Neural crest cell (in vitro differentiated cells): ENCODE measurements at places on chromosomes 5 and 9.

DNA sequence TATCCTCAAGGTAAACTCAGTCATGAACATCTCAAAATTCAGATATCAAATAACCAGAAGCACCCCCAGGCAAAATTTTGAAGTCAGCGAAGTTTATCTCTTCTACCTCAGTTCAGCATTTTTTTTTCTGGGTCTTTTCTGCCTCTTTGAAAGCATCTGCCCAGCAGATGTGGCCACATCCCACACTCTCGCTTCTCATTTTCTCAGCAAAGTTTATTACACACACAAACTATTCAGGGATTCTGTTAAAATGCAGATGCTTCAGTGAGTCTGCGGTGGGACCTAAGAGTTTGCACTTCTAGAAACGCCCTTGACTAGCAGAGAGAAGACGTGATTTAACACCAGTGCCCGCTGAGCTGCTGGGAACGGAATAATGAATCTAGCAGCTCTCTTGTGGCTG, 19.3 kb downstream of the RASEF start:
- no peak for DNase-seq

- DNase-seq: no peak
These were observed 178.0 kb upstream of the PPP1R26 start for GRCh38 chr9:135301271-135302263.

- DNase-seq: no peak
These were observed 174.0 kb upstream of the ZNF618 start for GRCh38 chr9:113701774-113702755.

DNA sequence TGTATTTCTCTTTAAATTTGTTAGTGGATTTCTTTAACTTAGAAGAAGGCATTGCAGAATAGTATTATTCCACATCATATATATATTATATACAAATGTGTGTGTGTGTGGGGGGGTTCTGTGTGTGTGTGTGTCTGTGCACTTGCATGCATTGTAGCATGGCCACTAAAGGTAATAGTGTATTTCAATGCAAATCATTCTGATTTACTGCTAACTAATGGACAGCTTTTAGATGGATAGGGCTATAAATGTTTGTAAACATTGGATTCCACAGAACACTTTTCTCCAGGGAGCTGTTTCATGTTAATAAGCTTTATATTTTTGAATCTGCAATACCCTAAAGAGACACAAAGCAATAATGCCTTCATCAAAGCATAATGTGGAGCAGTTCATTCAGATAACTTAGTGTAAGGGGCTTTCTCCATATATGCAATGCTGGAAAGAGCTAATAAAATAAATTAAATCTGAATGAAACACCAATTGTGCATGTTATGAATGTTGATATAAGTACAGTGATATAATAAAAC, 496.7 kb upstream of the CDH9 start:
- no peak for DNase-seq

- no peak for DNase-seq
These were observed 80.5 kb downstream of the RAI14 start for GRCh38 chr5:34736445-34737115.
